DMS79 treated with DMSO at 0.1 percent for 48 hours (cell line): ENCODE measurements at places on chromosomes 3 and 15.

DNA sequence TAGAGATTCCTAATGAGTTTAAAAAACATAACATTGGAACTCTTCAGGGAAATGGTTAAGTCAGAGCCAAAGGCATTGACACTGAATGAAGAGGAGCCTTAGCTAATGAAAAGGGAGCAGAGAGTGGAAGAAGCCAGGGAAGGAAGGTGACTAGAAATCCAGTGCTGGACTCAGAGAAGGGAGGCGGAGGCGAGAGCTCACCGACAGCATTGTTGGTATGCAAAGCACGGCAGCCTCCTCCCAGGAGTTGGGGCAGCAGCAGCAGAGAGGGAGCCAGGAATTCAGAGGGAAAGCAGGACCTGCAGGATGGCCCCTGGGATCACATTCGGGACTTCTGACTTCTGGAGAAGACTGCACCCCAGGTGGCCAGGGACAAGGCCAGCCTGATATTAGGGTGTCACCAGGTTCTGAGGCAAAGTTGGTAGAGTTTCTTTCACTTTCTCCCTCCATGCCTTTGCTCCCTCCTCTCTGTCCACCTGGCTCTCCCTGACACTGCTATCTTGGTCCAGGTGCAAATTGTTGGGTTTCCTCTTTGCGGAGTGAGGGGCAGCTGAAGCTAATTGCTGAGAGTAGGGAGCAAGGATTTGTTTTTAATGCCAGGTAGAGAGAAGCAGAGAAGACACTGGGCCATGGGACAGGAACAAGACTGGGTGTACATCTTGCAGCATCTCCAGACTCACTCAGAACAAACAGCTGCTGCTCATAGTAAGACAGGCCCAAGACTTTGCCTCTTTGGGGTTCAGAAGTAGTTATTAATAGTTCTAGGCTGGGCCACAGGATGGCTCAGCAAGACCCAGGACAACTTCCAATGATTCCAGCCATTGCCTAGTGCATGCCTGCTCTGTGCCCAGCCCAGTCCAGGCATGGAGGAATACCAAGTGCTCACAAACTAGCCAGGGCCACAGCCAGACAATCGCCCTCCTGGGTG, 157.9 kb downstream of the TLE3 start:
- no peak for DNase-seq

DNA sequence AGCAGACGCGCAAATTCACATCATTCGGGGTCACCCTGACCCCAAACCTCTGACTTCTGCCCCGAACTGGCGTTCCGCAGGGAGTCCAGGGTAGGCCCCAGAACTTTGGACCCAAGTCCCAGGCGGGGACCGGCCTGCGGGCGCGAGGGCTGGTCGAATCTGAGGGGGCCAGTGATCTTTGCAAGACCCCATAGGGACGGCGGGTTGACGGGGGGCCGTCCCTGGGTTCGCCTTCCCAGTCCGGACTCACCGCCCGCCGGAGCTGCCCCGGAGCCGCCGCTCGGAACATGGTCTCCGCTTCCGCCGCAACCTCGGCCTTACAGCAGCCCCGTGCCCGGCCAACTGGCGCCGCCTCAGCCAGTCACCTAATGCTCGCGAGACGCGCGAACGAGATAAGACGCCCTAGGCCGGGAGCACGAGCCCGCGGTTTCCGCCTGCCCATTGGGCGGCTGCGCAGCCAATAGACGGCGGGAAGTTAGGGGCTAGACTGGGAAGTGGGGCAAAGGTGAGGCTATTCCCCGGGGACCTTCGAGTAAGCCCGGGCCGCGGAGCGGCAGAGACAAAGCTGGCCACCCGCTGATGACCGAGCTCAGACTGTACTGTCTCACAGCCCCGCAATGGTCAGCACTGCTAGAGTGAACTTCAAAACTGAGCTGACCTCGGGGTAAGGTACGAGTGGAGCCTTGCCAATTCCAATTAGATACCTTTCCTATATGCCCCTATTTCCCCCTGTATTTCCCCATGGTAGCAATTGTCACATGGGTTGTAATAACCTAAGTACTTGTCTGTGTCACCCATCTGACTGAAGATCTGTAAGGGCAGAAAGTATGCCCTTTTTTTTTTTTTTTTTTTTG, at the start of gene ETFA:
TSS of gene ETFA (minus strand) at position 370 of the 854 bp plus-strand sequence. CDS start at position 289, 81 bp downstream.
- DNase-seq: peak; percentile 76

GRCh38 chr15:95626501-95627361, 703.8 kb upstream of the NR2F2 start:
- no peak for DNase-seq

DNA sequence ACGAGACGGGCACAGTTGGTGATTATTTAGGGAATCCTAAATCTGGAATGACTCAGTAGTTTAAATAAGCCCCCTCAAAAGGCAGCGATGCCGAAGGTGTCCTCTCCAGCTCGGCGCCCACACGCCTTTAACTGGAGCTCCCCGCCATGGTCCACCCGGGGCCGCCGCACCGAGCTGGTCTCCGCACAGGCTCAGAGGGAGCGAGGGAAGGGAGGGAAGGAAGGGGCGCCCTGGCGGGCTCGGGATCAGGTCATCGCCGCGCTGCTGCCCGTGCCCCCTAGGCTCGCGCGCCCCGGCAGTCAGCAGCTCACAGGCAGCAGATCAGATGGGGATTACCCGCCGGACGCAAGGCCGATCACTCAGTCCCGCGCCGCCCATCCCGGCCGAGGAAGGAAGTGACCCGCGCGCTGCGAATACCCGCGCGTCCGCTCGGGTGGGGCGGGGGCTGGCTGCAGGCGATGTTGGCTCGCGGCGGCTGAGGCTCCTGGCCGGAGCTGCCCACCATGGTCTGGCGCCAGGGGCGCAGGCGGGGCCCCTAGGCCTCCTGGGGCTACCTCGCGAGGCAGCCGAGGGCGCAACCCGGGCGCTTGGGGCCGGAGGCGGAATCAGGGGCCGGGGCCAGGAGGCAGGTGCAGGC, 318.0 kb downstream of the FGF12 start:
- DNase-seq: no peak

- DNase-seq: no peak
Observed at GRCh38 chr3:38090453-38090852, 46.5 kb downstream of the ACAA1 start.

- no peak for DNase-seq
Observed at GRCh38 chr15:79977431-79978054, 6.5 kb upstream of the BCL2A1 start.

GRCh38 chr3:5294356-5294755, 106.8 kb downstream of the EDEM1 start:
- no peak for DNase-seq

DNA sequence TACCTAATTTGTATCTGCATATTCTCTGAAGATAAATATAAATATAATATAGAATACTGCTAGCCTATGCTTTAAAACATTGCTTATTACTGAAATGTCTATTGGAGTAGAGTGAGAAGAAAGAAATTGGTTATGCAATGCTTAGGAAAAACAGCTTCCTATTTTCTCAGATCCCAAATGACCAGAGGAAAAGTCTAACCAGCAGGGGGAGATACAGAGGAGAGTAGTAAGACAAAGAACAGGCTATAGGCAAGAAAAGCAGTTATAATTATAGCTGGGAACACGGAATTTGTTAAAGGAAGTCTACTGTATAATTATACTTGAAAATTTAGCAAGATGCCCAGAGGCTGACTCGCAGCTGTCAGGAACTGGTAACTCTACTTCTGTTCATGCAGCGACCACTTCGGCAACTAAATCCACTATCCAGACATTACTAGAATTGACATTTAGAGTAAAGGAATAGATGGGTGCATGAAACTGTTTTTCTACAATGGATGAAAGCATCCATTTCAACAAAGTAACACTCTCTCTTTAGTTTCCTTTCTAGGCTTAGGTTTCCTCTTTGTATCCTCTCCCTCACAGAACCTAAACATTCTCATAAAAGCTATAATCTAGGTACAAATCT, 97.2 kb downstream of the TBC1D5 start:
- peak; percentile 2 for DNase-seq

GRCh38 chr3:64184621-64185020, 40.6 kb downstream of the PRICKLE2 start:
- DNase-seq: no peak

GRCh38 chr15:68348081-68348480, 70.5 kb downstream of the FEM1B start:
- DNase-seq: no peak

DNA sequence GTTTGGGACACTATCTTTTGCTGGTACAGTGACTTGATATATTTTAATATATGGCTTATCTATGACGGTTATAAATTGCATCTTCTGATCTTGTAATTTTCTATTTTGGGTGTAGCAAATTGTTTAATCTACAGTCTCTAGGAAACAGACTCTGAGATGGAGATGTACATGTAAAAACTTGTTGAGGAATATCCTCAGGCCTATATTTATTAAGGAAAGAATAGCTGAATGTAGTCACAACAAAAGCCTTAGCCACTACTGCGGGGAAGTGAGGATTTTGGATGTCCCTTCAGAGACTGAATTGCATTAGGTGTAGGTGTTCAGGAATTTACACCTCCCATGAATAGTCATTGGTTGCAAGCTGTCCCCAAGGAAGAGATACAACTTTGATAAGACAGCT, 13.8 kb upstream of the OR5K3 start:
- no peak for DNase-seq

DNA sequence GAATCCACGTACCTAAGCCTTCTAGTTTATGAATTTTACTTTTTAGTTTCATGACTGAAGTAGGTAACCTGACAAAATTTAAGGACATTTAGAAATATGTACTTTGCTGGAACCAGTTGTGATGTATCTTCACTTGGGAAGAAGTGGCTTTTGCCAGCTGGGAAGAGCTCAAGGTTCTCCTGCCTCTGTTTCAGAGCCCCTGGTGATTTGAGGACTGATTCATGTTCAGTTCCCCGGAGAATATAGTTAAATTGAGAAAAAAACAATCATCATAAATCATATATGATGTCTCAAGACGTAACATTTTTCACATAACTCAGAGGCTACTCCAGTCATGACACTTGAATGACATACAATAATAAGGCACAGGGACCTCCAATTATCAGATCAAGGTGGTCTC, 473.4 kb downstream of the EPHA3 start:
- DNase-seq: no peak

DNA sequence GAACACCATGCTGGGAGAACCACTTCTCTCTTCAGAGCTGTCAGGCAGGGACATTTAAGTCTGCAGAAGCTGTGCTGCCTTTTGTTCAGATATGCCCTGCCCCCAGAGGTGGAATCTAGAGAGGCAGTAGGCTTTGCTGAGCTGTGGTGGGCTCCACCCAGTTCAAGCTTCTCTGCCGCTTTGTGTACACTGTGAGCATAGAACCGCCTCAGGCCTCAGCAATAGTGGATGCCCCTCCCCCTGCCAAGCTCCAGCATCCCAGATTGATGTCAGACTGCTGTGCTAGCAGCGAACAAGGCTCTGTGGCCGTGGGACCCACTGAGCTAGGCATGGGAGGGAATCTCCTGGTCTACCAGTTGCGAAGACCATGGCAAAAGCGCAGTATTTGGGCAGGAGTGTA, 121.6 kb downstream of the NFKBIZ start:
- DNase-seq: no peak

GRCh38 chr3:177624528-177625495, 427.5 kb upstream of the TBL1XR1 start:
- no peak for DNase-seq

GRCh38 chr3:13019243-13020095, 53.8 kb downstream of the IQSEC1 start:
- peak; percentile 77 for DNase-seq

DNA sequence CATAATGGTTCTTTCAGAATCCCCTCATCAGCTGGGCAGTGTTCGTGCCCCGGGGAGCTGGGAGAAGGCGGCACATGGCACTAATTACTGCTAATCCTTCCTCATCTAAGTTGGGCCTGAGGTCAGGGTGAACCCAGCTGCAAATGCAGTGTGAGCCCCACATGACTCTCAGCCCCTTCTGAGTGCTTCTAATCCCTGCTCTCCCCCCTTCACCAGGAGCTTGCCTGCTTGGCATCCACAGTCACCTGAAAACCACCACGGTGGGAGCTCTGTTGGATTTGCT, 455 bp upstream of the TRPM1 start:
- no peak for DNase-seq

- no peak for DNase-seq
Observed at GRCh38 chr3:30747771-30748281, 141.4 kb downstream of the TGFBR2 start.

- no peak for DNase-seq
Observed at GRCh38 chr3:124833710-124834332, 53.3 kb downstream of the ITGB5 start.

DNA sequence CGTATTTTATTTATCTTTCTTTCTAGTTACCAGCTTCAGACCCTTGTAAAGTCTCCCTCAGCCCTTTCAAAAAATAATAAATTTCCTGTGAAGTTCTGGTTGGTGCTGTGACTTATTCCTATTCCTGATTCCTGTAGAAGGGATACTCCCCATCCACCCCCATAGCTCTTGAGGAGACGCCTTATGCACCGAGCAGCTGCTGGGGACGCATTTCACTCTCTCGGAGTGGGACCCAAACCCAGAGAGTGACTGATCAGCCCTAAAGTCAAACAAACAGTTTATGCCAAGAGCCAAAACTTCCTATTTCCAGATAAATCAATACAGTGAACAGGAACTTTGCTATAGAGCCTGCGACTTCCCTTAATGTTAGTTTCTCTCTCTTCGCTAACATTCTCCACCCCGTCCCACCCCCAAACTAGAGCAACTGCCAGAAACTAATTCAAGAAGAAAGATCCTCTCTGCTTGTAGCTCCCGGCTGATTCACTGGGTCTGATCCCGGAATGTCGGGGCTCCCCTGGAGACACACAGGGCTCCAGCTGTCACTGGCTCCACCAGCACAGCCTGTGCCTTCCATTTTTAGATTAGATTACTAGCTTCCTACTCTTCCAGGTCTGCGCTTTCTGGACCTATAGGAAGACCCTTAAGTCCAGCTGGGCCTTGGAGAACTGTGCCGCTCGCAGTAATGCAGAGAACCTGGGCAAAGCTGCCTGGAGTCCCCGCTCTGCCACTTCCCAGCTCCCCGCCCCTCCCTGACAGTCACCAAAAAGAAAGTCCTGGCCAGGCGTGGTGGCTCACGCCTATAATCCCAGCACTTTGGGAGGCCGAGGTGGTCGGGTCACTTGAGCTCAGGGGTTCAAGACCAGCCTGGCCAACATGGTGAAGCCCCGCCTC, 45.2 kb downstream of the KLHL25 start:
- no peak for DNase-seq

- DNase-seq: no peak
Observed at GRCh38 chr3:71010726-71011455, 572.6 kb downstream of the FOXP1 start.

- DNase-seq: no peak
Observed at GRCh38 chr3:193270451-193270850, 29.4 kb downstream of the PLAAT1 start.

- no peak for DNase-seq
Observed at GRCh38 chr3:27637346-27637995, 84.7 kb downstream of the EOMES start.

DNA sequence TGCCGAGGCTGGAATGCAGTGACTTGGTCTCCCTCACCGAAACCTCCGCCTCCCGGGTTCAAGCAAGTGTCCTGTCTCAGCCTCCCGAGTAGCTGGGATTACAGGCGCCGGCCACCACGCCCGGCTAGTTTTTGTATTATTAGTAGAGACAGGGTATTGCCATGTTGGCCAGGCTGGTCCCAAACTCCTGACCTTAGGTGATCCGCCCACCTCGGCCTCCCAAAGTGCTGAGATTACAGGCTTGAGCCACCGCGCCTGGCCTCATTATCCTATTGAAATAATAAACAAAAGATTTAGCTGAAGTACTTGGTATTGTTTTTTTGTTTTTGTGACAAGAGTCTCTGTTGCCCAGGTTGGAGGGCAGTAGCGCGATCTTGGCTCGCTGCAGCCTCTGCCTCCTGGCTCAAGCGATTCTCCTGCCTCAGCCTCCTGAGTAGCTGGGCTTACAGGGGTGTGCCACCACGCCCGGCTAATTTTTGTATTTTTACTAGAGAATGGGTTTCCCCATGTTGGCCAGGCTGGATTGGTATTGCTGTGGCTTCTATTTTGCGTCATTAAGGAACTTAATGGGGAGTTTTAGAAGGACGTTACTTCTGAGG, 1.5 kb downstream of the RPL35A start:
- DNase-seq: no peak
